Activated CD8-positive, alpha-beta memory T cell treated with anti-CD3 and anti-CD28 coated beads, Interleukin-2, amount 50 U/mL, for 48 hours (primary cell): ENCODE measurements at places on chromosomes 12 and 14.

- DNase-seq, result no peak
Observed at GRCh38 chr12:47841501-47841900, 21.8 kb upstream of the HDAC7 start.

DNA sequence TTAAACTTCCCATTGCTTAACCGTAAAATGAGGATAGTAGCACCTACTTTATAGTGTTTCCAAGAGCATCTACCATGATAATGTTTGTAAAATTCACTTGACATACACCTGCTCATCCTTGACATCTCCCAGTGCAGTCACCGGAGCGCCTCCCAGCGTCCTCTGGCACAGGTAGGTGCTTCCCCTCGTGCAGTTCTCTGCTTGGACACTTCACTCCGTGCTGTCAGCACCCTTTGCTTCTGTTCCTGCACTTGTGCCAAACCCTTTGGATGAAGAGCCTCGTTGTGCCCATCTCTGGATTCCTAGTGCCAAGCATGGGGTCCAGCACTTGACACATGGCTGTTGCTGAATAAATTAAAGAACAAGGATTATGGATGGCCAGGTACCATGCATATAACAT, 28.3 kb downstream of the ETV6 start:
- DNase-seq, result no peak

GRCh38 chr12:5691943-5692342, 253.1 kb downstream of the ANO2 start:
- DNase-seq, result no peak

DNA sequence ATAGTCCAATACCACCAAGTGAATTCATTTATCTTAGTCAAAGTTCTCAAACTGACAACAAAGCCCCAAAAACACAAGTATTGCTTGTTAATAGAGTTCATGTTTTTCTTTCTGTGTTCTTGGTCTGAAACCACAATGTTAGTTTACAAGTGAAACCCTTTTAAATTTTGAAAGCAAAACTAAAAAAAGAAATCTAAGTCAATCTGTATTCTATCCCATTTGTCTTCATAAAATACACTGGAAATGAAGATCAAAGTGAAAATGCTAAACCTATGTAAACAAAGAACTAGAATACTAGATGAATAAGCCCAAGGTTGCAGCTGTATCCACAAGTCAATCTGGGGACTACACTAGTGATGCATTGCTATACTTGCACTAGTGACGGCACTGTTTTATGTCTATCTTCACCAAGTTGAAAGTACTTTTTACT, 10.4 kb downstream of the MAP4K5 start:
- DNase-seq, result no peak
